ENCODE measurements at places on chromosomes 2 and 18.

DNA sequence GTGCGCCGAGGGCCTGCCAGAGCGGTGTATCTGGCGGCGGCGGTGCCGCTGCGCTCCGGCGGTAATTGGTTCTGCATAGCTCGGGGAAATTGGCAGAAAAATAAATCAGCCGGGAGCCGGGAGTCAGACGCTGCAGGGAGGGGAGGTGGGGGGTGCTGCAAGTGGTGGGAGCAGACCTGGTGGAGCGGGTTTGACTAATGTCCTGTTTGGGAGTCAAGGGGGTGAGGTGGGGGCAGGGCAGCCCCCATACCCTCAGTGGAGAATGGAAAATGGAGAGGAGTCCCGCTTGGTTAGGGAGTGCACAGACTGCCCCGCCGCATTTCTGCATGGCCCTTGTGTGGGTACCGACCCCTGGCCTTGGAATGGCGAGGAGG lies 107.3 kb downstream of the DYSF start:
- DNase-seq = no peak

GRCh38 chr2:8138923-8139667 lies 542.8 kb upstream of the ID2 start:
- DNase-seq = no peak

- peak; percentile 39 for DNase-seq
Observed at GRCh38 chr2:43184339-43184895, 42.0 kb downstream of the ZFP36L2 start.

GRCh38 chr2:108965540-108966289 lies 23.3 kb downstream of the EDAR start:
- no peak for DNase-seq

DNA sequence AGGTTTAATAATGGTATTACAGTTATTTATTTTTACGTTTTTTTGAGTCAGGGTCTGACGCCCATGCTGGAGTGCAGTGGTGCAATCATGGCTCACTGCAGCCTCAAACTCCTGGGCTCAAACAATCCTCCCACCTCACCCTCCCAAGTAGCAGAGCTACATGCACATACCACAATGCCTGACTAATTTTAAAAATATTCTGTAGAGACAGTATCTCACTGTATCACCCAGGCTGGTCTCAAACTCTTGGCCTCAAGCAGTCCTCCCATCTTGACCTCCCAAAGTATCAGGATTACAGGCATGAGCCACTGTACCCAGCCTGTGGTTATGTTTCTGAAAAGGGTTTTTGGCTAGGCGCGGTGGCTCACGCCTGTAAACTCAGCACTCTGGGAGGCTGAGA lies 120.8 kb downstream of the ESCO1 start:
- no peak for DNase-seq
